Posterior vena cava (tissue), 2 donors: ENCODE measurements at places on chromosomes 7 and 10. TPM values are rescaled to one million over a fixed set of nuclear protein-coding genes. Genes with fewer than 3 reads are reported as not detected.

Gene KCND2
- 7.0 TPM for total RNA-seq

Gene ACTL6B
- total RNA-seq: not detected

GRCh38 chr7:75591467-75592255 lies 99.5 kb downstream of the SPDYE5 start:
- no peak for DNase-seq

DNA sequence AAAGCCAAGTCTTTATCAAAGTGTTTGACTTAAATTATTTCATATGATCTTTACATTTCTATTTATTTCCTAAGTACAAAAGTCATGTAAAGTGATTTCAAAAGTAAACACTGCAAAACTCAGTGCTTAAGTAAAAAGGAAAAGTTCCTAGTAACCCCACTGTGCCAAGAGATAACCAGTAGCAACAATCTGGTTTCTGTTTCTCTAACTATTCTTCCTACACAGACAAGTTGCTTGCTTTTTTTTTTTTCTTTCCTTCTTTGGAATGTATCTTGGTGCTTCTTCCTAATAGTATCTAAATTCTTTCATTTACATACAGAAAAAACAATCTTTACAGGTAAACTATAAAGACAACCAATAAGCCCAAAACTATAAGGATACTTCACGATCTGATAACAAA lies 3.1 kb downstream of the JCAD start:
- no peak for DNase-seq

DNA sequence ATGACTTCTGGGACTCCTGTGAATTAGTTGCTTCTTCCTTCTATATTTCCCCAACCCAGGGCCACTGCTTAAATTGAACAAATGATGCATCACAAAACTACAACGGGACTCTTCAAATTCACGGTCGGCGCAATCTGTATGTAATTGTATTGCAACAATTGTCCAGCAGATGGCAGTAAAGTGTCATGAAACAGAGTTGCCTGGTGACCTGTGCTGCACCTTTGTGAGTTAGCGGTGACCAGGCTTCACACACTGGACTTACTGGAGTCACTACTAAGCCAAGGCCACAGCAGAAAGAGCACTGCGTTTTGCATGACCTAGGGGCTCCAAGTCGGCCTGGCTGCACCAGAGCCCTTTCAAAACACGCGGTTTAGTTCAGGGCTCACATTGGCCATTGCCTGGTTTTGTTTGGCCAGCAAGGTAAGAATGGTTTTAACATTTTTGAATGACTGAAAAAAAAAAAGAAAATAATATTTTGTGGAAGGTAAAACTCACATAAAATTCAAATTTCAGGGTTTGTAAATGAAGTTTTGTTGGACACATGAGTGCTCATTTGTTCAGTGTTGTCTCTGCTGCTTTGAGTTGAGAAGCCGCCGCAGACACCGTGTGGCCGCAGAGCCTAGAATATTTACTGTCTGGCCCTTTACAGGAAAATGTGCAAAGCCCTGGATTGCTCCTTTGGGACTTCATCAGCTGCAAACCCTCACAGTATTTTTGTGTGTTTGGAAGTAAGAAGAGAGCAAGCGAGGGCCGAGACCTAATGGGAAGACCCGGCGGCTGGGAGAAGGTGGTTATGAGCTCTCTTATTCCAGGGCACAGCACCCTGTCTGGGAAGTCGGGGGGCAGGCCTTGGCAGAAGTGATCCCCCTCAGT lies 23.2 kb upstream of the ZNF32 start:
- no peak for DNase-seq

DNA sequence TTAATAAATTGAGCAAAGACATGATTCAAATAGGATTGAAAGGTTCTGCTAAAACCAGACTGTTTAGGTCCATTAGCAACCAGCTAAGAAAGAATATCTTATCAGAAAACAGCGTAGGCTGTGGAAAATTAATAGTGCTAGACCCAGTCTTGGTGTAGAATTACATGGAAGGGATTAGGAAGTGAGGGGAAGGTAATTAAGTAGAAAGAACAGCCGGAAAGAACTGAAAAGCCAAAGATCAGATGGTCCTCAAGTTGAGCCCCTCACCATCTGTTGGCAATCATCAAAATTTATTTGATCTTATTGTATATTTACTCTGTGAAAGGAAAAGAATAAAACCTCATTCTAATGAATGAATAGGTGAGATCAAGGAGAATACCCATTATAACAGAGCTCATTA lies 50.1 kb downstream of the COL1A2 start:
- DNase-seq: no peak

Gene GDF2
- not detected for total RNA-seq

Gene TAS2R41
- total RNA-seq: 0.81 TPM

GRCh38 chr7:40551685-40552576 lies 417.1 kb downstream of the SUGCT start:
- DNase-seq: no peak

Gene ZPBP
- not detected for total RNA-seq
